Retinal pigment epithelial cell (primary cell): ENCODE measurements at places on chromosomes 2 and 18.

DNA sequence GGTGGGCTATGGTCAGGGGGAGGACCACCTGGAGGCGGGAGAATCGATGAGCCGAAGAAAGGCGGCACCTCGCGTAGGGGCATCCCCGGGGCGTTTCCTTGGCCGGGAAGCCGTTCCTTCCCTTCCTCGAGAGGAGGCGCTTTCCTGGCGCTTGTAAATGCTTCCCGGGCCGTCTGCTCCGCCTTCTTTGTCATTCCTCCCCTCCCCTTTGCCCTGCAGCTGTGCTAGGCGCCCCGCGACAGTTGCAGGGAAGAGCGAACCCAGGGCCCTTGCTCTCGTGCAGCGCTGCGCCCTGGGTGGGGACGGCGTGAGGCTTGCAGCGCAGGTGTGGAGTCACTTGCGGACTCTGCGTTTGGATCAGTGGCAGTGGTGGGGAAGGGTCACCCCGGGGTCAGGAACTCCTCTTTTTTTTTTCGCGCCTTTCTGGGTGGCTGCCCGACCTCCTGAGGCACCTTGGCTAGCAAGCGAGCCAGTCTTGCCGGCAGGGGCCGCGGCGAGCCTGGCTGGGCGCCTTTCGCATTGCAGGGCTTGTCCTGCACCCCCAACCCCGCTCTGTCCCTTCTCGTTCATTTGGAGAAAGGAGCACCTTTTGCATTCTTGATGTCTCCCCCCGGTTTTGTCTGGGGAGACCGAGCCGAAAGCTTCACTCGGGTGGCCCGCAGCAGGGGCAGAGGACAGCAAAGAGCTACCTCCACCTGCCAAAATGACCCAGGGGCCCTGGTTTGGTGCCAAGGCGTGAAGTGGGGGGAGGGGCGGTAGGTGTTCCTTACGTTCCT, 858 bp downstream of the KCNS3 start:
- peak; percentile 34 for DNase-seq

DNA sequence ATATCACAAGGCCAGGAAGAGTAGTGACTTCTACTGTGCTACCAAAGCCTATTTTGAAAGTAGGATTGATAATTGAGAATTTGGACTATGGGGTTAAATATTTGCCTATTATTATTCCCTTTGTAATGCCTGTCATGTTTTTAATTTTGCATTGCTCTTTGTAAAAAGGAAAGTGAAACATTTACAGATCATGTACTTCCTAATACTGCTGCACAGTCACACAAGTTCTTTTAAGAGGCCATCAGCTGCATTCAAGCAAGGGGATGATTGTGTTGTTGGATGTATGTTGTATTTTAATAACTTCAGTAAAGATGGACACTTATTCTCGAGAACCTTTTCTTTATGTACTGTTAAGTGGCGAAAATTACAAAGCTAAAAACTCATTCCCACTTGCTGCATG, 70.1 kb downstream of the PLEKHA3 start:
- DNase-seq: no peak

- DNase-seq: no peak
These were observed 207.0 kb upstream of the HS6ST1 start for GRCh38 chr2:128525653-128526052.

DNA sequence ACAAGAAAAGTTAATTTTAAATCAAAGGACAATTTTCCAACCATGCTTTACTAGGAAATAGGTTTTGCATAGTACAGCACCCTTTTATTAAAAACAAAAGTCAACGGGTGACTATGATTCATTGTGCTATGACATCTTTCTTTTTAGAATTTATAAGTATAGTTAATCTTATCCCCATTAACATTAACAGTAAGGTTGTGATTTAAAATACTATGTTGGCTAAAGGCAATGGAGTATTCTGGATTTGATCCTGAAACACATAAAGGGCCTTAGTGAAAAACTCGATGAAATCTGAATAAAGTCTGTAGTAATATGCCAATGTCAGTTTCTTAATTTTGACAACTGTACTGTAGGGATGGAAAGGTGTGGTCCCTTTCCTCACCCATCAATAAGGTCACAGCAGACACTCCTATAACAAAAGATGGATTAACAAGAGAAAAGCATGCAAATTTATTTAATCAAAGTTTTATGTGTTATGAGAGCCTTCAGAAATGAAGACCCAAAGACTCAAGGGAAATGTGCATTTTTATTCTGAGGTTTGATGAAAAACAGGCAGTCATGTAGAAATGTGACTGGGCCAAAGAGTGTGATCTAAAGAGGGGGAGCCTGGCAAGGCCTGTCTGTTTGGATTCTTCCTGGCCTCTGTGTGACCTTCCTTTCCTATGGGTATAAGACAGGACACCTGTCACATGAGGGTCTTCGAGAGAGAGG, 731.4 kb downstream of the TSN start:
- DNase-seq: no peak
